ENCODE measurements at places on chromosomes 6 and 20. TPM values are rescaled to one million over a fixed set of nuclear protein-coding genes. Genes with fewer than 3 reads are reported as not detected.

GRCh38 chr6:105330364-105330763, 72.5 kb downstream of the PREP start:
- DNase-seq: no peak
- no peak overlapping the region for H3K4me3 ChIP-seq

DNA sequence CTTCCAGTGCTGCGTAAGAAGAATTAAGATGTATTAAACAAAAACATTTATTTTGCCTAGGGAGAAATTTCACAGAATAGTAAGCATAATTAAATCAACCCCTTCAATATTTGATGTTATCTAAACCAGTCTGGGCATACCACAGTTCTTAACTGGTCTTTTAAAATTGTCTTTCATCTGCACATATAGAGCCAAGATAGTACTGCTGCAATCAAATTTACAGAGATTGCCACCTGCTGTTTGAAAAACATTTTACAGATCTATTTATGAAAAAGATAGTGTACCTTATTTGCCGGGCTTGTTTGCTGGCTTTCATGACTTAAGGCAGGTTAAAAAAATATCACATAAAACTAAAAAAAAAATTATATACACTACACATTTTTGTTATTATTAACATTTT, 323.2 kb downstream of the ADGRB3 start:
- H3K4me1 ChIP-seq: no peaks in the 10 kb centered on the region
- no peak overlapping the region for H3K4me3 ChIP-seq
- no peak overlapping the region for H3K27ac ChIP-seq
- H3K36me3 ChIP-seq: no peaks in the 10 kb centered on the region
- H3K27me3 ChIP-seq: no peaks in the 10 kb centered on the region
- no peak for DNase-seq

- H3K27me3 ChIP-seq: no peaks in the 10 kb centered on the region
- no peak overlapping the region for H3K4me3 ChIP-seq
- H3K36me3 ChIP-seq: no peaks in the 10 kb centered on the region
- H3K4me1 ChIP-seq: no peaks in the 10 kb centered on the region
- H3K27ac ChIP-seq: no peak overlapping the region
These were observed 63.2 kb downstream of the WASF1 start for GRCh38 chr6:110116258-110116657.

DNA sequence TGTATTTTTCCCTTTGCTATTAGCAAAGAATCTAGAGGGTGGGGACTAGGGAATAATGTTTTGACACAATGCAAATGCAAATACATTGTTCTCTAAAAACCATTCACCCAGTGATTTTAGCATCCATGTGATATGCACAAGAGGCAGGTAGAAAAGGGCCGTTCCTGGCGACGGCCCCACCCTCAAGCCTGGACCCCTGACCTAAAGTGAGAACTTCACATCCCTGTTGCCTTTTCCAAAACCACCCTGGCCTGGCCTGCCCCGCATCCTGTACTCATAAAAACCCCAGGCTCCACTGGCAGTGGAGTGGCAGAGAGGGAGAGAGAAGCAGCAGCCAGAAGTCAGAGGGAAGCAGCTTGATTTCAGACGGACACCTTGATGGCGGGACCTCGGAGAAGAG, 48.5 kb downstream of the MAP1LC3A start:
- peaks cover 11% of the 10 kb centered on the region for H3K4me1 ChIP-seq
- no peaks in the 10 kb centered on the region for H3K27me3 ChIP-seq
- H3K27ac ChIP-seq: no peak overlapping the region
- DNase-seq: no peak
- no peaks in the 10 kb centered on the region for H3K36me3 ChIP-seq

DNA sequence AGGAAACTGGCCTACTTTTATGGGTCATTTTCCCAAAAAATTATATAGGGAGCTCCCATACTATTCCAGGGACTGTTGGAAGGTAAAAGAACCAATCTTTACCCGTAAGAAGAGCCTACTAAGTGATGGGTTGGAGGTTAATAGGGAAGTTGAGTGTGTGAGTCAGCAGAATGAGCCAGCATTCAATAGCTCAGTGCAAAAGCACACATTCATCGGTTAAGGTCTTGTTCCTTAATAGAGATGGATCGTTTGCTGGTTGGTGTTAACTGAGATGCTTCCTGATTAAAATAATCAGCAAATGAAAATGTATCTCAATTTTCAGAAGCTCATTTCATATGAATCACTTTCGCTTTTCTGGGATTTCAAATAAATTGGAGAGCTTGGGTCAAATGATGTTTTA, 115.3 kb upstream of the MRPS10 start:
- no peaks in the 10 kb centered on the region for H3K27me3 ChIP-seq
- H3K4me3 ChIP-seq: no peak overlapping the region
- H3K4me1 ChIP-seq: no peaks in the 10 kb centered on the region
- no peaks in the 10 kb centered on the region for H3K36me3 ChIP-seq

DNA sequence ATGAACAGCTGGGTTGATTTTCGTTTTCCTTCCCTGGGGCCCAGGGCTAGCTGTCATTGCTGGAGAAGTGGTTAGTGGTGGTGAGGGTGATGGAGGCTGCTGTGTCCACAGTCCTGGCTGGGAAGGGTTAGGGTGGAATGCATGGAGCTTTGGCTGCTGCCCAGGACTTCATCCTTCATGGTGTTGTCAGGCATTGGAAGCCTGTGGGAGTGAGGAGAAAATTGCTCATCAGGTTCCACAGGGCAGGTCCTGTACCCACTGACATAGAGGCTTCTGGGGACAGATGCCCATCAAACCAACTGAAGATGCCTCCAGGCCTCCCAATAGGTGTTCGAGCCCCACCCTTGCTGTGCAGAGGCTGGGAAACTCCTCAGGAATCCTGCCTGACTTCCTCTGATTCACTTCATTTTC, 262.4 kb upstream of the SUPT3H start:
- H3K27me3 ChIP-seq: no peaks in the 10 kb centered on the region
- DNase-seq: no peak
- no peaks in the 10 kb centered on the region for H3K4me1 ChIP-seq
- no peaks in the 10 kb centered on the region for H3K36me3 ChIP-seq
- no peak overlapping the region for H3K4me3 ChIP-seq

RIPOR3 gene
- polyA plus RNA-seq: not detected

HCRTR2 gene
- polyA plus RNA-seq: not detected

KHDC1 gene
- 2.8 TPM for polyA plus RNA-seq
